ENCODE measurements at places on chromosomes 2 and 18. TPM values are rescaled to one million over a fixed set of nuclear protein-coding genes. Genes with fewer than 3 reads are reported as not detected.

ANTXR1 gene
- 36.8 TPM for total RNA-seq

SERPINB4 gene
- 0.53 TPM for total RNA-seq

SERPINB3 gene
- total RNA-seq: 0.11 TPM

GRCh38 chr2:11368059-11368572, 23.7 kb upstream of the ROCK2 start:
- peaks cover 7% of the 10 kb centered on the region for H3K4me1 ChIP-seq
- H3K4me3 ChIP-seq: no peak overlapping the region
- no peaks in the 10 kb centered on the region for H3K27me3 ChIP-seq
- no peak overlapping the region for H3K27ac ChIP-seq

DNA sequence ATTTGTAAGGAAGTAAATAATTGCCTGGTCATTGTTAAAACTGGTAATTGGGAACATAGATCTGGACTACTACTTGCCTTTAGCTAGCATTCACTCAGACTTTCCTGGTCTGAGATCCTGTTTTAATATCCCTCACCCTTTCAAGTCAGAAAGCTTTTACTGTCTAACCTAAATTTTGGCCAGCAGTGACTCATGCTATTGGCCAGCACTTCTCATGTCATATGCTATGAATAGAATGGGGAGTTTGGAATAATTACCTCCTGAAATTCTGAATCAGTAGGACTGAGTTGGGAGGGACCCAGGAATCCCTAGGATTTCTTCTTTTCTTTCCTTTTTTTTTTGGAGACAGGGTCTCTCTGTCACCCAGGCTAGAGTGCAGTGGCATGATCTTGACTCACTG, 19.3 kb downstream of the STK36 start:
- H3K4me1 ChIP-seq: no peaks in the 10 kb centered on the region
- H3K27me3 ChIP-seq: no peaks in the 10 kb centered on the region
- no peak overlapping the region for H3K27ac ChIP-seq
- H3K36me3 ChIP-seq: peaks cover 2% of the 10 kb centered on the region
- no peak for DNase-seq

GRCh38 chr2:31136000-31136399, 2.2 kb downstream of the GALNT14 start:
- no peak overlapping the region for H3K4me3 ChIP-seq
- H3K27ac ChIP-seq: no peak overlapping the region
- H3K4me1 ChIP-seq: peaks cover 42% of the 10 kb centered on the region
- H3K36me3 ChIP-seq: no peaks in the 10 kb centered on the region

GRCh38 chr2:218805627-218806026, 23.7 kb downstream of the CYP27A1 start:
- H3K4me1 ChIP-seq: peaks cover 17% of the 10 kb centered on the region
- H3K36me3 ChIP-seq: peaks cover 13% of the 10 kb centered on the region
- peak overlapping the region; percentile 90 for H3K27ac ChIP-seq
- H3K27me3 ChIP-seq: no peaks in the 10 kb centered on the region

- H3K4me3 ChIP-seq: no peak overlapping the region
- H3K36me3 ChIP-seq: no peaks in the 10 kb centered on the region
- H3K27me3 ChIP-seq: no peaks in the 10 kb centered on the region
- no peaks in the 10 kb centered on the region for H3K4me1 ChIP-seq
Observed at GRCh38 chr2:226362980-226363379, 436.6 kb downstream of the IRS1 start.

DNA sequence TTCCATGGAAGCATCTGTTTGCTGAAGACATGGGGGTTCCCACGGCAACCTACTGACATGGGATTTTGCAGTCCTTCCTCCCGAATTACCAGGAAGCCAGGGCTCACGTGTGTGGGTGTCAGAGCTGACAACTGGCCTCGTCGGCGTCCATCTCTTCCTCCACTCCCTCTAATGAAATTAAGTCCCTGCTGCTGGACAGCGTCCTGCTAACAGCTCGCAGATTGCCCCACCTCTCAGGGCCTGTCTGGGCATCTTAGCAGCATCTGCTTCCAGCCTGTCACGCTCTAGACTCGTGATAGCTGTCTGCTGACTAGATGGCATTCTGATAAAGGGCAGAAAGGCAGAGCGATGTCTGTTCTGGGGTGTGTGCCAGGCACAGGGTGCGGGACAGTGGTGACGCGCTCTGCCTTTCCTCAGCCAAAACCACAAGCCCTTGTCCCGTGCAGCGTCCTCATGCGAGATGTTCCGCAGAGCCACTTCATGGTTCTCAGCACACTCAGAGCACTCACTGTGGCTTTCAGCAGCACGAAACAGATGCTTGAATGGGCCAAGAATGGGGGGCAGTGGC, 161.1 kb downstream of the ARL4C start:
- no peaks in the 10 kb centered on the region for H3K36me3 ChIP-seq
- DNase-seq: no peak
- no peak overlapping the region for H3K4me3 ChIP-seq
- peaks cover 8% of the 10 kb centered on the region for H3K4me1 ChIP-seq

Data from WTC11 (cell line).